Esophagus squamous epithelium (tissue), 5 donors: ENCODE measurements at places on chromosomes 4 and X. TPM values are rescaled to one million over a fixed set of nuclear protein-coding genes. Genes with fewer than 3 reads are reported as not detected.

DNA sequence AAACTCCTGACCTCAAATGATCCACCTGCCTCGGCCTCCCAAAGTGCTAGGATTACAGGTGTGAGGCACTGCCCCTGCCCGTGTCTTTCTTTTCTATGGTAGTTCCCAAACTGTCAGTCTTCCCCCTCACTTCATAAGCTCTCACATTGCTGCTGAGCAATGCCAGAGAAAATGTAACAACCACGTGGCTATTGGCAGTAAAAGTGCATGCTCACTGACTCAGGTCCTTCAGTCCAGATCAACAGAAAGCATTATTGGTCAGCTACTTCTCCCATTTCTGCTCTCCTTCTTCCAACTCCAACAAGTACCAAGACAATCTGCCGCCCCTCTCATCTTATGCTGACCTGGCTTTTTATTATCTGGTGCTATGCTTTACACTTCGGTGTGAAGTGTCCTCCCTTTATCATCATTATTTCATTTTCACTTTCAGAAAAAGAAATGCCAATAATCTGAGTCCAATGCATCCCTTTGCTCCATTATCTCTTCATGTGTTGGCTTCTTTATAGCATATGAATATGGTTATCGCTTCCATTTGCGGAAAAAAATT is 133.8 kb upstream of the UGT8 start:
- no peak for DNase-seq
- H3K36me3 ChIP-seq, result no peaks in the 10 kb centered on the region
- H3K4me1 ChIP-seq, result no peaks in the 10 kb centered on the region
- H3K4me3 ChIP-seq, result no peak overlapping the region

DNA sequence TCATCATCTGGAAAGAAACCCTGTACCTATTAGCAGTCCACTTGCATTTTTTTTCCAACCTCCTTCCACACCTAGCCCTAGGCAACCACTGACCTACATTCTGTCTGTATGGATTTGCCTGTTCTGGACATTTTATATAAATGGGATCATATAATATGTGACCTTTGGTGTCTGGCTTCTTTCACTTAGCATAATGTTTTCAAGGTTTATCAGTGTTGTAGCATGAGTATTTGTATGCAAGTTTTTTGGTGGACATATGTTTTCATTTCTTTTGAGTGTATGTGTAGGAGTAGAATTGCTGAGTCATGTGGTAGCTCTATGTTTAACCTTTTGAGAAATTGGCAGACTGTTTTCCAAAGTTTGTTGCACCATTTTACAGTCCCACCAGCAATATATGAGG is 198.6 kb downstream of the CEP135 start:
- no peak overlapping the region for H3K27ac ChIP-seq
- no peaks in the 10 kb centered on the region for H3K4me1 ChIP-seq
- DNase-seq, result no peak
- no peak overlapping the region for H3K4me3 ChIP-seq
- no peaks in the 10 kb centered on the region for H3K36me3 ChIP-seq
- no peaks in the 10 kb centered on the region for H3K27me3 ChIP-seq

- no peaks in the 10 kb centered on the region for H3K27me3 ChIP-seq
- no peaks in the 10 kb centered on the region for H3K4me1 ChIP-seq
- DNase-seq, result no peak
- H3K36me3 ChIP-seq, result no peaks in the 10 kb centered on the region
- H3K4me3 ChIP-seq, result no peak overlapping the region
Measured at GRCh38 chr4:169225058-169225751, 45.6 kb downstream of the SH3RF1 start.

- H3K36me3 ChIP-seq, result no peaks in the 10 kb centered on the region
- no peak overlapping the region for H3K4me3 ChIP-seq
Measured at GRCh38 chr4:14387647-14388046, 614.6 kb upstream of the CPEB2 start.

DNA sequence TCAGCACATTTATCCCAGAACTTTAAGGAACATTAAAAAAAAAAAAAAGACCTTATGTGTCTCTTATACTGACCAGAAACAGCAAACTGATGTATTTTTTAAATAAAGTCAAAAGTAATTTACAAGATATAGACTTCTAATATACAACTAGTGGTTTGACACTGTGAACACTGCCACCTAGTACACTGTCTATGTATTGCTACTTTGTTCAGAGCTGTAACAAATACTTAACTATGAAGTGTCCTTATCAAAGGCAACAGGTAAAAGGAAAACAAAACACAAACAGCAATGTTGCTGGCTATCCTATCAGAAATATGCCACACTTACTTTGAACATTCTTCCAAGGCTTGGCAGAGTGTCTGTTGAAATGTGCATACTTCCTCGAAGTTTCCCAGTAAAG is 60.4 kb downstream of the CD40LG start:
- H3K36me3 ChIP-seq, result no peaks in the 10 kb centered on the region
- no peaks in the 10 kb centered on the region for H3K27me3 ChIP-seq
- H3K27ac ChIP-seq, result no peak overlapping the region
- DNase-seq, result no peak

- no peaks in the 10 kb centered on the region for H3K27me3 ChIP-seq
- no peaks in the 10 kb centered on the region for H3K36me3 ChIP-seq
- H3K4me1 ChIP-seq, result peaks cover 22% of the 10 kb centered on the region
- DNase-seq, result no peak
Measured at GRCh38 chrX:7109838-7110793, 37.4 kb upstream of the STS start.

GRCh38 chrX:599837-600715 is 30.5 kb upstream of the SHOX start:
- H3K27ac ChIP-seq, result no peak overlapping the region
- no peaks in the 10 kb centered on the region for H3K27me3 ChIP-seq
- no peaks in the 10 kb centered on the region for H3K36me3 ChIP-seq

GRCh38 chr4:146333187-146333894 is 119.0 kb downstream of the REELD1 start:
- H3K27me3 ChIP-seq, result no peaks in the 10 kb centered on the region
- H3K4me1 ChIP-seq, result peaks cover 6% of the 10 kb centered on the region
- DNase-seq, result no peak
- H3K36me3 ChIP-seq, result no peaks in the 10 kb centered on the region

DNA sequence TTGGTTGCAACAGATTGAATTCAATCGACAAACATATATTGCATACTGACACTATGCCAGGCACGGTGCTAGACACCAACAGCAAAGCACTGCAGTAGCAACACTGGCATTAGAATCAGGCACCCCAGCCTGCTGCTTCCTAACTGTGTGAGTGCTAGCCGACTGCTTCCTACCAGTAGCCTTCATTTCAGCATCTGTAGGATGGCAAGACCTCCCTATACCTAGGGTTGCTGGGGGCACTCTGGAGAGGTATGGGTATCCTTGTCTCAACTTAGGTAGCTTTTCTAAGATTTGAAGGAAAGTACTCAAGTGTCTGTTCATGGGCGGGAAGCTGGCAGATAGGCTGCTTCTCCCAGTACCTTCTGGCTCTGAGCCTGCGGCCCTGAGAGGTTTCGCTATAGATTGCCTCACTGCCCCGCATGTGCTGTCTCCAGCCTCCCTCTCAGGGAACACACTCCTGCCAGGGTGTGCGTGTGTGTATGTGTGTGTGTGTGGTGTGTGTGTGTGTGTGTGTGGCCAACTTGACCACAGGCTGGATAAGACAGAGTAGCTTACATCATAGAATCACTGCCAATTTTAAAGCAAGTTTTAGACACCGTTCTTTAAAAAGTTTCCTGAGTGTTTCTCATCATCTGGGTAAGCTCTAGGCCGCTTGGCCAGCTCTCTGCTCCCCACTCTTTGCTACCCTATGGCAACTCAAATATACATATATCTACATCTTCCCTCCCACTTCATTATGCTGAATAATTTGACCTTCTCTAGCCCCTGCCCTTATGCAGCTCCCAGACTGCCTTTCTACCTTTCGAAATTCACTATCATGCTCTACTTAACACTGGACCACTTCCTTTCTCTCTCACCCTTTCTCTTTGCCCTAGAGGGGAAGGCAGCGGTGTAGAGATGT is 97.0 kb upstream of the PJA1 start:
- no peaks in the 10 kb centered on the region for H3K4me1 ChIP-seq
- DNase-seq, result no peak
- H3K36me3 ChIP-seq, result no peaks in the 10 kb centered on the region
- H3K4me3 ChIP-seq, result no peak overlapping the region
- H3K27ac ChIP-seq, result no peak overlapping the region

DNA sequence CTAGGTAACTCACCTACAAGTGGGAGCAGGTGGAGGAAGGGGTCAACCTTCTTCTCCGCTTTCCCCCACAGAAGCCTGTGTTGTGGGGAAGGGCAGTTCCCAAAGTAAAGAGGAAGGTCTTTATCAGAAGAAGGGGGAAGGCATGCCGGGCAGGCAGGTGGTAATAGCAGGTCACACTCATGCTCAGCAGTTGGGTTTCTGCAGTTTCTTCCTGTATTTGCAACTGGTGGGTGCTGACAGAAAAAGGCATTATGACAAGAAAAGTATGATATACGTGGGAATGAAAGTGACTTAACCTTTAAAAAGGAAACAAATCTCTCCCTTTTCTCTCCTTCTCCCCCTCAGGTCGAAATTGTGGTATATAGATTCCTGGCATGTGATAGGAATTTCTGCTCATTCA is 3.7 kb downstream of the MTMR1 start:
- peaks cover 3% of the 10 kb centered on the region for H3K4me1 ChIP-seq
- no peak for DNase-seq
- H3K4me3 ChIP-seq, result no peak overlapping the region
- H3K36me3 ChIP-seq, result no peaks in the 10 kb centered on the region

DNA sequence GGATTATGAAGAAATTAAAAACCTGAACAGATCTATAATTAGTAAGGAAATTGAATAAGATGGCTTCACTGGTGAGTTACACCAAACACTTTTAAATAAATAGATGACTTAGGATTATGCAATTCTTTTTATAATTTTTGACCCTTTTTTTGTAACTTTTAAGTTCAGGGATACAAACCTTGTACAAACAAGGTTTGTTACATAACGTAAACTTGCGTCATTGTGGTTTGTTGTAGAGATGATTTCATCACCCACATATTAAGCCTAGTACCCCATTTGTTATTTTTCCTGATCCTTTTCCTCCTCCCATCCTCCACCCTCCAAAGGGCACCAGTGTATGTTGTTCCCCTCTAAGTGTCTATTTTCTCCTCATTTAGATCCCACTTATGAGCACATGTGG is 75.7 kb downstream of the CPEB2 start:
- no peaks in the 10 kb centered on the region for H3K27me3 ChIP-seq
- peak overlapping the region; percentile 47 for H3K27ac ChIP-seq
- H3K4me1 ChIP-seq, result no peaks in the 10 kb centered on the region
- no peak for DNase-seq
- no peaks in the 10 kb centered on the region for H3K36me3 ChIP-seq

GRCh38 chrX:2872671-2873277 is 44.0 kb downstream of the GYG2 start:
- H3K27ac ChIP-seq, result no peak overlapping the region
- H3K4me1 ChIP-seq, result no peaks in the 10 kb centered on the region
- no peak overlapping the region for H3K4me3 ChIP-seq
- no peaks in the 10 kb centered on the region for H3K36me3 ChIP-seq

DNA sequence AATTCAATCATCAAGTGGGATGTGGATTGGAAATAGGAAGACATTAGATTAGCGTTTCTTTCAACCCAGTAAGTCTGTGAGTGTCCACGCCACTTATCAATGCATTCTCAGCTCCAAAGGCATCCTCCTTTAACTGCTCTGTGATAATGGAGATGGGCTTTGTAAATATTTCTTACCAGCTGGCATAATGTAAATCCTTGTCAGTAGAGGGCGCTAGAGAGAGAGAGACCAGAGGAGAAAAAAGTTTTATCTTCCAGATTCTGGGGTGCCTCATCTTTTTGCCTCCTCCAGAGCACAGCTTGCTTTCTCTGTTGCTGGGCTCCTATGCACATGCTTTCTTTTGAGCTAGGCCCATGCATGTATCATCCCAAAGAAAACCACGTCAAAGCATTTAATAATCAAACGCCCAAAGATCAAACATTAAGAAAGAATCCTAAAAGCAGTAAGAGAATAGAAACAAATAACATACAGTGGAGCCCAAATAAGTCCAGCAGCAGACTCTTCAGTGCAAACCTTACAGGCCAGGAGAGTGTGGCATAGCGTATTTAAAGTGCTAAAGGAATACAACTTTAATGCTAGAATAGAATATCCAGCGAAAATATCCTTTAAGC is 9.6 kb upstream of the MTMR1 start:
- no peaks in the 10 kb centered on the region for H3K4me1 ChIP-seq
- no peaks in the 10 kb centered on the region for H3K27me3 ChIP-seq
- DNase-seq, result no peak
- H3K4me3 ChIP-seq, result no peak overlapping the region

DNA sequence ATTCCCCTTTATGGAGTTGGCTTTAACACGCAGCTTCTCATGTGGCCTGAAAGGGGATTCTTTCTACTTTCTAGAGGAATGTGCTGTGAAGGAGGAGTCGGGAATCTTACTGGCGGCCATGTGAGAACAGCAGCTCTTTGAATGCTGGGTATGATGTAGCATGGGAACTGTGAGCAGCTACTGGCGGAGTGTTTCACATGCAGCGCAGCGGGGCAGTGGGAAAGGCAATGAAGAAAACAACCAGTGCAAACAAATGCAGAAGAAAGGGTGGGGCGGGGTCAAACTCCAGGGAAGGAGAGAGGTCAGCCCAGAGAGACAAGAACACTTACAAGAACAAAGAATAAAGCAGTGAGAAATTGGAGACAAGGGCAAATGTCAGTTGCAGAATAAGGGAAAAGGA is 363.8 kb upstream of the FTHL17 start:
- no peaks in the 10 kb centered on the region for H3K27me3 ChIP-seq
- no peaks in the 10 kb centered on the region for H3K36me3 ChIP-seq
- DNase-seq, result no peak
- no peak overlapping the region for H3K4me3 ChIP-seq
- H3K27ac ChIP-seq, result no peak overlapping the region

- H3K27me3 ChIP-seq, result no peaks in the 10 kb centered on the region
- H3K4me1 ChIP-seq, result peaks cover 32% of the 10 kb centered on the region
- no peaks in the 10 kb centered on the region for H3K36me3 ChIP-seq
- no peak overlapping the region for H3K4me3 ChIP-seq
- DNase-seq, result no peak
Measured at GRCh38 chr4:153207567-153207966, 3.3 kb downstream of the TRIM2 start.

GRCh38 chr4:19971829-19972228 is 279.9 kb upstream of the SLIT2 start:
- H3K36me3 ChIP-seq, result no peaks in the 10 kb centered on the region
- H3K27ac ChIP-seq, result no peak overlapping the region
- no peaks in the 10 kb centered on the region for H3K4me1 ChIP-seq
- H3K27me3 ChIP-seq, result no peaks in the 10 kb centered on the region

GRCh38 chrX:9785944-9786797 is at the start of gene SHROOM2:
TSS of gene SHROOM2 (plus strand) at chrX:9786429. CDS start at chrX:9786546, 117 bp downstream.
- H3K4me3 ChIP-seq, result peak within 1 kb of the TSS; percentile 57
- DNase-seq, result no peak
- no peaks in the 10 kb centered on the region for H3K27me3 ChIP-seq
- H3K4me1 ChIP-seq, result peaks cover 38% of the 10 kb centered on the region

GRCh38 chrX:5867778-5868177 is 360.9 kb downstream of the NLGN4X start:
- no peaks in the 10 kb centered on the region for H3K36me3 ChIP-seq
- no peaks in the 10 kb centered on the region for H3K4me1 ChIP-seq
- H3K27me3 ChIP-seq, result no peaks in the 10 kb centered on the region
- no peak overlapping the region for H3K27ac ChIP-seq

GRCh38 chrX:150455215-150455608 is 92.1 kb downstream of the MAMLD1 start:
- no peak for DNase-seq
- H3K4me3 ChIP-seq, result no peak overlapping the region
- no peaks in the 10 kb centered on the region for H3K27me3 ChIP-seq

GRCh38 chrX:55187281-55187680 is 32.9 kb upstream of the PAGE5 start:
- H3K27me3 ChIP-seq, result no peaks in the 10 kb centered on the region
- H3K4me3 ChIP-seq, result no peak overlapping the region
- no peak overlapping the region for H3K27ac ChIP-seq
- H3K36me3 ChIP-seq, result no peaks in the 10 kb centered on the region
- DNase-seq, result no peak

The F9 gene
- total RNA-seq, result not detected

The MAGEB17 gene
- total RNA-seq, result not detected

The SPANXN3 gene
- total RNA-seq, result not detected

The DSPP gene
- total RNA-seq, result not detected
